ENCODE measurements at places on chromosomes 1 and 21.
A peak's percentile ranks its signal among the peaks of the same experiment; 100 is the strongest.

DNA sequence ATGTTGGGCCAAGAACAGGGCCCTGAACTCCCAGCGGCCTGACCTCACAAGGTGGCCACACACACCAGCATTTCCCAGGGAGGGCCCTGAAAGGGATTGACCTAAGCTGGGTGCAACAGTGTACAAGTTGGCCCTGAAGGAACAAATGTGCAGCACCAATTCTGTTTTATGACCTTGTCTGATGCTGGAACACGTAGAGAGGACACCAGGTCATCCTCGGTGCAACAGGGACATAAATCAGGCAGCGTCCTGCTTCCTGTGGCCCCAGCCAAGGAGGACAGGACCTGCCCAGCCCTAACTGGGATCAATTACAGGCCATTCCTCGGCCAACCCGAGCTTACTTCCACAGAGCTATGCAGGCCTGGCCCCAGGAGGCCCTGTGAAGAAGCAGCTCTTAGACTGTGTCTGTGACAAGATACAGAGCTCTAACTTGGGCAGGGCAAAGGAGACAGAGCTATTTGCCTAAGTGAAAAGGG, 12.8 kb upstream of the PHC2 start:
- DNase-seq, result no peak

DNA sequence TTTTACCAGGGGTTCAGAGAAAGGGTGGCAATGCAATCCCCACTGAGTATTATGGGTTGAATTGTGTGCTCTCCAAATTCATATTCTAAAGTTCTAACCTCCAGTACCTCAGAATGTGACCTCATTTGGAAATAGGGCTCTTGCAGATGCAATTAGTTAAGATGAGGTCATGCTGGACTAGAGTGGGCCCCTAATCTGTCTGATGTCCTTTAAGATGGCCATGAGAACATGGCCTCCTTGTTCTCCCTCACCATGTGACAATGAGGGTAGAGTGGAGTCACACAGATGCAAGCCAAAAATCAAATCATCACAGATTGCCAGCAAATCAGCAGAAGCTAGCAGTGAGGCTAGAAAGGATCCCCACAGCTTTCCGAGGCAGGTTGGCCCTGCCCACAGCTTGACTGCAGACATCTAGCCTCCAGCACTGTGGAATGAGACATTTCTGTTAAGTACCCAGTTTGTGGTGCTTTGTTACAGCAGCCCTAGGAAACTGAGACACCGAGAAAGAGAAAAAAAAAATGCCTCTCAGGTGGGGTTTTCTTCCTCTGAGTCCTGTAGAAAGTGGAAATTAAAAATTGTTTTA, 25.5 kb upstream of the CREG1 start:
- DNase-seq, result no peak

- DNase-seq, result no peak
Measured at GRCh38 chr21:27532076-27532475, 565.2 kb upstream of the ADAMTS5 start.

- DNase-seq, result no peak
Measured at GRCh38 chr21:35540950-35541638, 492.0 kb upstream of the RUNX1 start.

DNA sequence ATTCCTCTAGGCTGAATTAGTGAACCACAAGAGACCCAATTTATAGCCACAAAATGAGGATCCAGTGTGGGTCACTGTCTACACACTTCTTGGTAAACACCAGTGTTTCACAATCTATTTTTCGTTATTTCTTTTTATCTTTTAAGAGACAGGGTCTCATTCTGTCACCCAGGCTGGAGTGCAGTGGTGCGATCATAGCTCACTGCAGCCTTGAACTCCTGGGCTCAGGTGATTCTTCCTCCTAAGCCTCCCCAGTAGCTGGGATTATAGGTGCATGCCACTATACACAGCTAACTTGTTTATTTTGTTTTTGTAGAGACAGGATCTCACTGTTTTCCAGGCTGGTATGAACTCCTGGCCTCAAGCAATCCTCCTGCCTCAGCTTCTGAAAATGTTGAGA, 29.3 kb upstream of the SLC45A3 start:
- no peak for DNase-seq

DNA sequence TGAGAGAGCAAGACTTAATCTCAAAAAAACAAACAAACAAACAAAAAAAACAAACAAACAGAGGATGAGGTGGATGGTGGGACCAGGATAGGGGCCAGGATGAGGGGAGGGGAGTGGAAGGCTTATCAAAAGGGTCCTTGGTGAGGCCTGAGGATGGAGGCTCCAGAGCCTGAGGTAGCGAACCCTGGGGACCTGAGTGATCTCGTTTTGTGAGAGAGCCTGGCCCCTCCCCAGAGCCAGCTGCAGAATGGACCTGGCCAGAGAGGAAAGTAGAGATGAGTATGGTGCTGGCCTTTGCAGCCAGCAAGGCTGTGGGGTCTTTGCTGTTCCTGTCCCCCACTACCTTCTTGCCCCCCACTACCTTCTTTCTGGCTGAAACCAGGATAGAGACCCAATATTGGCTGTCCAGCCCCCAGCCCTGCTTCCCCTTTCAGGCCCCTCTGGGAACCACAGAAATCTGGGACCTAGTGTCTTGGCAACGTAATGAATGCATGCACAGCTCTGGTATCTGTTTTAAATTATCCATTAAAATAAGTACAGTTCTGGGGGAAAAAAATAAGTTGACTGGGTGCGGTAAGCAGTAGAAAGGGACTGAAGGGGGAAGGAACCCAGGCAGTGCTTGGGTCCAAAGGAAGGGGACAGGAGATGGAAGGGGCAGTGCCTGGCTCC, 1.1 kb upstream of the LMNA start:
- no peak for DNase-seq

- DNase-seq, result no peak
Measured at GRCh38 chr1:223161321-223161720, 18.3 kb upstream of the TLR5 start.

DNA sequence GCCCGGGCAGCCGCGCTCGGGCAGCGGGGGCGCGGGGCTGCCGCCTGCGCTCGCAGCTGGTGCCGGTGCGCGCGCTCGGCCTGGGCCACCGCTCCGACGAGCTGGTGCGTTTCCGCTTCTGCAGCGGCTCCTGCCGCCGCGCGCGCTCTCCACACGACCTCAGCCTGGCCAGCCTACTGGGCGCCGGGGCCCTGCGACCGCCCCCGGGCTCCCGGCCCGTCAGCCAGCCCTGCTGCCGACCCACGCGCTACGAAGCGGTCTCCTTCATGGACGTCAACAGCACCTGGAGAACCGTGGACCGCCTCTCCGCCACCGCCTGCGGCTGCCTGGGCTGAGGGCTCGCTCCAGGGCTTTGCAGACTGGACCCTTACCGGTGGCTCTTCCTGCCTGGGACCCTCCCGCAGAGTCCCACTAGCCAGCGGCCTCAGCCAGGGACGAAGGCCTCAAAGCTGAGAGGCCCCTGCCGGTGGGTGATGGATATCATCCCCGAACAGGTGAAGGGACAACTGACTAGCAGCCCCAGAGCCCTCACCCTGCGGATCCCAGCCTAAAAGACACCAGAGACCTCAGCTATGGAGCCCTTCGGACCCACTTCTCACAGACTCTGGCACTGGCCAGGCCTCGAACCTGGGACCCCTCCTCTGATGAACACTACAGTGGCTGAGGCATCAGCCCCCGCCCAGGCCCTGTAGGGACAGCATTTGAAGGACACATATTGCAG, 3.0 kb downstream of the ARTN start:
- peak; percentile 56 for DNase-seq

DNA sequence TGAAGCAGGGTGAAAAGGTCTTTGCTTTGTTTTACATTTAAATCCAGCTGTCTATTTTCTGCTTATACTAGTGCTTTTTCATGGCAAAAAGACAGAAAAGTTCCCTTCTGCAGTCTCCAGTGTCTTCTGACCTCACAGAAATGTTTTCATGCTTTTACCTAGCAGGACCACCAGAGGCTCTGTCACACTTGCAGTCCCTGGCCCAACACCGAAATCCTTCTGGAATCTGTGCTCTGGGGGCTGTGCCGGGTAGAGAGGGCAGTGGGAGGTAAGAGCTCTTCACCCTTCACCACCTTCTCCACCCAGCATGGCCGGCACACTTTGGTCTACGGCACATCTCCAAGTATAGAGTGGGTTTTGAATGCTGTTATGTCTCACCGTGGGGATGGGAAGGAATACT, 20.8 kb downstream of the GNAT2 start:
- DNase-seq, result no peak

DNA sequence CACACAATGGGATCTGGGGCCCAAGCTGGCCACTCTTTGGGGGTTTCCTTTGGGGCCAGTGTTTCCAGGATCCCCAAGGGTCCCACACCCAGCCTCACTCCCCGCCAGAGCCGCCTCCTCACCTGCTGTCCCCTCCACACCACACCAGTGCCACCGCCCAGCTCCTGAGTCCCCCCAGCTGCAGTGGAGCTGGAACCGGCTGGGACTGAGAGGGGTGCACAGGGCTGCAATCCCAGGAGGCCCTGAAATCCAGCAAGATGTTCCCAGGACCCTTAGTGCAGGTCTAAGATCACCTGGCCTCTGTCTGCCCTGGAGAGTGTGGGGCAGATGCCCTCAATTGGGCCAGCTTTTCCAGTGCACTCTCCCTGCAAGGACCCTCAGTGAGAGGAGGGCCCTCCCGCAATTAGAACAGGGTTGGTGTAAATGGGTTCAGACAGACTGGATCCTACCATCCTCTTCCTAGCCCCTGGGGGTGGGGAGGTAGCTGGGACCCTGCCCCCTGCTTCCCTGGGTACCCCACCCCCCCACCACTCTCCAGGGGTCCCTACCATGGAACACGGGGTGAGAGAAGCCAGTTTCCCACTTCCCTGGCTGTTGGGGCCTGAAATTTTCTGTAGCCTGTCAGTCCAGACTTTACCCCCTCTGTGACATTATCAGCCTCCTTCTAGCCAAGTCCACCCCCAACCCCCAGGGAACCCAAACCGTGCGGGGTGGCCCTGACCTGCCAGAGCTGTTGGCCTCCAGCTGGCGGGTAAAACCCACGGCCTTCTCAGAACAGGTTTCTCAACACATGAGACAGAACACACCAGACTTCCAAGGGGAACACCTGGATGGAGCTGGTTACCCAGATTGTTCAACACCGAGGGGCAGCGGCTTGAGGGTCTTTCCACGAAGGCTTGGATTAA, 7.0 kb downstream of the KRTAP10-12 start:
- no peak for DNase-seq

DNA sequence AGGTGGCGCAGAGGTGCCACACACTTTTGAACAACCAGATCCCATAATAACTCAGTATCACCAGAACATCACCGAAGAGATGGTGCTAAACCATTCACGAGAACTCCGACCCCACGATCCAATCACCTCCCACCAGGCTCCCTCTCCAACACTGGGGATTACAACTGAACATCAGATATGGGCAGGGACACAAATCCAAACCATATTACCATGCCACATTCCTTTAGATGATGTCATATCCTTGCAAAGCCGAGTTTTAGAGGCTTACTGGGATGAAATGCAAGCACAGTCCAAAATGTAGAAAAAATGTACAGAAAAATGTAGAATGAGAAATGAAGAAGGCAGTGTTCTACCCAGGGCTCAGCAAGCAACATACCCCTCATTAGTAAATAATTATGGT, 64.7 kb downstream of the SGIP1 start:
- peak; percentile 56 for DNase-seq

- peak; percentile 16 for DNase-seq
Measured at GRCh38 chr1:96538883-96539282, 182.7 kb upstream of the PTBP2 start.

DNA sequence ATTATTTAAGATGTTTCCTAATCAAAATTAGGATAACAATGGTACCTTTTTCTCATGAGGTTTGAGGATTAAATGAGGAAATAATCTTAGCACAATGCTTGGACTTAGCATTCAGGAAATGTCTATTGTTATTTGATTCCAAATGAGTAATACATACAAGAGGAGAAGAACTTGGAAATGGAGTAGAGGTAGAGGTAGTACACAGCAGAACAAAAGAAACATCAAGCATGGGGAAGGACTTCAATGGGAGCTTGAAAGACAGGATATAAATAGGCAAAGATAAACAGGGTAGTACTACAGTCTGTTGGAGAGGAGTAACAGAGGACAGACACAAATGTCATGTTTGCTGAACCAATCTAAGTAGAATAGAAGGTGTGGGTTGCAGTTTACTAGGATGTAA, 59.5 kb upstream of the RGS2 start:
- DNase-seq, result peak; percentile 11

DNA sequence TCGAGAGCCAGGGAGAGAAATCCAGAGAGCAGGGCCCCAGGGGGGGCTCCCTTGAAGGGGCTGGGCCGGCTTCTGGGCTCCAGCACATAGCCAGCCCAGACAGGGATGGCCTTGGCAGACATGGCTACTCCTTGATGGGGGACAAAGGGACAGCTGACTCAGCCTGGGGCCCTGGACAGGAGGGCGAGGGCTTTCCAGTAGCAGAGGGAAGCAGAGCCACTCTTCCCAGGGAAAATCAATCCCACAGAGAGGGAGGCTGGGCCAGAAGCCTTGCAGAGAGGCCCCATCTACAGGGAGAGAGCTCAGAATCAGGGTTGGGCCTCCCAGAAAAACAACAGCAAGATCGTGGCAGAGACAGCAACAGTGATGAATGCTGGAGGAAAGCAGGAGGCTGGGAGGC, 15.6 kb downstream of the IGFN1 start:
- no peak for DNase-seq

GRCh38 chr1:36988741-36989193, 45.5 kb downstream of the GRIK3 start:
- no peak for DNase-seq

- DNase-seq, result peak; percentile 77
Measured at GRCh38 chr1:200279810-200280411, 129.9 kb downstream of the ZNF281 start.

Data from dermis blood vessel endothelial cell (primary cell).